Adipocyte (in vitro differentiated cells): ENCODE measurements at places on chromosomes 3 and 15.

- DNase-seq: no peak
These were observed 60.0 kb downstream of the CCK start for GRCh38 chr3:42205800-42206514.

DNA sequence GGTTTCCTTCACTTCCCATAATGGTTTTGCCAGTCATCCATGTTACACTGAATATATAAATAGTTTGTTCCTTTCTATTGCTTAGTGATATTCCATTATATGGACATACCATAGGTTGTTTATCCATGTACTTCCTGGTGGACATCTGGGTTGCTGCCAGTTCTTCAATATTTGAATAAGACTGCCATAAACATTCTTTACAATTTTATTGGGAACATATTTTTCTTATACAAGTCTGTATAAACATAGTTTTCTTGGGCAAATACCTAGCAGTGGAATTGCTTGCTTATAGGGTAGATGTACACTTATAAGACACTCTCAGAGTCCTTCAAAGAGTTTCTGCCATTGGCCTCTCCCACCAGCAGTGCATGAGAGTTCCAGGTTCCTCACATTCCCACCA, 231.4 kb downstream of the OPA1 start:
- DNase-seq: no peak

DNA sequence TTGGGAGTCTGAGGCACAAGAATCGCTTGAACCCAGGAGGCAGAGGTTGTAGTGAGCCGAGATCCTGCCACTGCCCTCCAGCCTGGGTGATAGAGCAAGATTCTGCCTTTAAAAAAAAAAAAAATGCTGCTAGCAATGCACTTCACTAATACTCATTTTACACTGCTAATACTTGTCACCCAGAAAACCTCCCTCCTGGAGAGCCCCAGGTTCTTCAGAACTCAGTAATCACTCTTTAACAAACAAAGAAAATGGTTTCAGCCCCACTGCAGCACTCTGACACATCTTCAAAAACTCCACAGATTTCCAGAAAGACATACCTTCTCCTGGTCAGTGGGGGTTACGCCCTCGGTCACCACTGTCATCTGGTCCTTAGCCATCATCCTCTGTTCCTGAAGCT, 366.7 kb downstream of the SHQ1 start:
- DNase-seq: no peak

DNA sequence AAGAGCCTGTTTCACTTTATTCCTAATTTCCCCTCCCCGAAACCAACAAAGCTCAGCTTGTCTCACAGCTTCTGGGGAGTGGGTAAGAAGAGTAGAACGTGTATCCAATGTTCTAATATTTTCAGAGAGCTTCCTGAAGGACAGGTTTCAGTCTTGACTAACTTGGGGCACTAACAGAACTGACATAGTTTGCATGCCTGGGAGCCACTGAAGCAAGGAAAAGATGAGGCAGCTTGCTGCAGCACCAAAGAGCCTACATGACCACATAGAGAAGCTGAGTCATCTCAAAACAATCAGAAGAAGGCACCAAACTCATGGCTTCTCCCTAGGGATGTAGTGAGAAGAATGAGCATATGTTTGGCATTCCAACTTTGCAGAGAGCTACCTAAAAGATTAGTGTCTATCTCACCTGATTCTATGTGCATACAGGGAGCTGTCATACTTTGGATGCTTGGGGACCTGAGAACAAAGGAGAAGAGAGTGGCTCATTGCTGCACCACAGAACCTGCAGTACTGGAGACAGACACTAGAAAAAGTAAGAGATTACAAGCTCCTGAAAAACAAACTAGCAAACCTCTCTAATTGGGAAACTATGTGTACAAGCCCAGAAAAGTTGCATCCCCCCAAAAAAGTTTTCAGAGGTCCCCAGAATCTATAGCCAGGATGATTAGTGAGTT, 86.9 kb downstream of the DCLK3 start:
- DNase-seq: peak; percentile 74

GRCh38 chr15:67564968-67565345, 22.5 kb downstream of the MAP2K5 start:
- no peak for DNase-seq

DNA sequence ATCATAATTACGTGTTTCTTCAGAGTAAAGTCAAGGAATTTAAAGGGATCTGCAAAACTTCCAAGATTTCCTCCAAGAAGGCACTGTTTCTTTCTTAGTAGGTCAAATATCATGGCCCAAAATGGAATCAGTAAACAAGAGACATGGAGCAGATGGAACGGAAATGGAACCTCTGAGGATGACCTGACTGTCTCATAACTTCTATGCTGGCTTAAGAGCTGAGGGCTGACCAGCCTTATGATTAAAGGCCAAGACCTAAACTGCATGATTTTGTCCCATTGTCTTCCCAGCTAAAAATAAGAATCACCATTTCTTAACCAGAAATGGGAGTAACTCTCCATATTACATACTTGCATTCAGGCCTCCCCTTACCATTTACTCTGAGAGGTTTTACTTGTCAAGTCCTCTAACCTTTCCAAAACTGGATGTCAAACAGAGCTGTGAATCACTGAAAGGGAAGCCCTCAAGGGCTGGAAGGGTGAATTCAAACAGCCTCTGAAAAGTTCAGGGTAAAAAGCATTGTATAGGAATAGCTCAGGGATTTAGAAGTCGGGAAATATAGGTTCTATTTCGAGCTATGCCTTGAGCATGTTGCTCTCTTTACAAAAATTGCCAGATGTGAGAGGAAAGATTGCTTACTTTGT, 103.7 kb downstream of the MEIS2 start:
- no peak for DNase-seq

DNA sequence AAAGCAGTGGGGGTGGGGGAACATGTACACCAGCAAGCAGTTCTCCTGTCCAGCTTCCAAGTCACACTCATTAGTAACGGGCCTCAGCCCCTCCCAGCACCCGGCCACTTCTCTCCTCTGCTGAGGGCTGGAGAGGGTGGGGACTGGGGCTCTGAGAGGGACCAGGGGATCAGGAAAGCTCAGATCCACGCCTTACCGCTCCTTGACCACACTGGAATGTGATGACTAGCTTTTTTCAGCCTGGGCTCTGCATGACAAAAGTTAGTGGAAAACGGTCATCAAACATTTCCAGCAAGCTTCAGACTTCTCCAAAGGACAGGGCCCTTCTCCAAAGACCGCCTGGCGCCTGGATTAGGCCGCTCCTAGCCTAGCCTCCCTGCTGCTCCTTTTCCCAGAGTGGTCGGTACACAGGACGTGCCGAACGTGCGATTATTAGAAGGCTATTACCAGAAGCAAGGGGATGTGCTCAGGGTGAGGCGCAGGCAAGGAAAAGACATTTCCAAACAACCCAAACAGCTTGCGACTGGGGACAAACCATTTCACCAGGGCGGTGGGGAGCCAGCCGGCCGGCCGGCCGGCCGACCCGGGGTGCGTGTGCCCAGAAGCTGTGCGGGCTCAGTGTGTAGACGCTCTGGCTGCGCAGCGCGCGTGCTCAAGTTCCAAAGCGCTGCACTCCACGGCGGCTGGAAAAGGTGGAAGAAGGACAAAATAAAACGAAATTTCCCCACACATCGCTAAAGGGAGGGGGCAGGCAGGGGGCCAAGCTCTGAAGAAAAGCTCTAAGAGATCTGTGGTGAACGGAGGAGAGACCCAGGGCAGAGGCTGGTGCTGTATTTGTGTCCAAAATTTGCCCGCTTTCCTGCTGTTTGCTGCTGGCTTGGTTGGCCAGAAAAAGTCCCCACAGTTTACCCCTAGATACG, 51.0 kb upstream of the SSR3 start:
- peak; percentile 86 for DNase-seq

- DNase-seq: peak; percentile 66
These were observed 140.5 kb upstream of the TBL1XR1 start for GRCh38 chr3:177337541-177338331.

GRCh38 chr3:162029736-162030135, 533.1 kb downstream of the OTOL1 start:
- DNase-seq: no peak

DNA sequence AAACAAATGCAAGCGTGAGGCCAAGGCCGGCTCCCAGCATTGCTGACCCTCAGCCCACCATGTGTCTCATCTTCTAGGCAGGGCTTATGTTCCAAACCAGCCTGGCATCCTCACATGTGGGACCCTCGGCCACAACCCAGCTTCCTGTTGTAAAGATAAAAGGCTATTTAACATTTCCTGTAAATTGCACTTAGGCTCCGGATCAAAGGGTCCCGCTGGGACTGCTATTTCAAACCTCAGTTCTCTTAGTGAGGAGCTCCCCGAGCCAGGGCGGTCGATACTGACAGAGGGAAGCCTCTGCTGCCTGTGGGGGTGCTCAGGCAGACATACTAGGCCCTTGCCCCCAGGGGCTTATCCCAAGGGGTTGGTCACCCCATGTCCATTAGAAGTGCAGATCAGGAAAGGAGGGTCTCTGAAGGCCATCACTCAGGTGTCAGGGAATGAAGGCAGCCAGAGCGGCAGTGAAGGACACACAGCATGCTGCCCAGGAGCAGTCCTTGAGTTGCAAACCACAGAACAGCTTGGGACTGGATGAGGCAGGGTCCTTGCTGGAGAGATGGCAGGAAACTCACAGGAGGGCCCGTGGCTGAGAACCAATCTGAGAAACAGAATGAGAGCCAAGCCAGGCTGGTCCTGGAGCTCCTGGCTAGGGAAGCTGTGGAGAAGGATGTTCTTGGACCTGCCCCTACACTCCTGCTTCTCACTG, 239.9 kb downstream of the TLE3 start:
- DNase-seq: no peak

GRCh38 chr3:119580067-119580760, 922 bp downstream of the ADPRH start:
- no peak for DNase-seq

DNA sequence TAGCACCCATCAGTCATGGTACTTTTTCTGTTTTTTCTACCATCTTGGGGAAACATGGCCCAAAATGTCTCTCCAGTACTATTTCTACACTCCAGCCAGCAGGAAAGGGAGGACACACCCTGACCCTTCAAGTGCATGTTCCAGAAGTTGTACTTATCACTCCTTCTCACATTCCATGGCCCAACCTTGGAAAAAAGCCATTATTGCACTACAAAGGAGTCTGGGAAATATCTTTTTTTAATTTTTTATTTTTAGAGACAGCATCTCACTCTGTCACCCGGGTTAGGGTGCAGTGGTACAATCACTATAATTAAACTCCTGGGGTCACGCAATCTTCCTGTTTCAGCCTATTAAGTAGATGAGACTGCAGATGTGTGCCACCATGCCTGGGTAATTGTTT, 100.0 kb upstream of the PPP2R3A start:
- DNase-seq: peak; percentile 1

DNA sequence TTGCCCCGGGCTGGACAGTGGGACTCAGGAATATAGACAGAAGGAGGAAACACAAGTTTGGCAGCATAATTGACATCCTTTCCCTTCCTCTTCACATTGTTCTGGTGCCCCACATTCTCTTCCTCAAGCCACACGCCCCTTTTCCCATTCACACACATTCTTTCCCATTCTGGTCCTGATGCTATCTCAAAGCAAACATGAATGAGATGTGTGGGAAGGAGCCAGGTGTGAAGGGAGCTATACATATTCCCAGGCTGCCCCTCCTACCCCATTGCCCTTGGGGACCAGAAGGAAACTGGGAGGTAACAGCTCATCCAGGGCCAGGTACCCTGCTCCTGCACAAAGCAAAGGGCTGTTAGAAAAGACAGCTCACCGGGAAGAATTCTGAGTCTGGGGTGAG, 23.4 kb upstream of the CLK3 start:
- DNase-seq: no peak

DNA sequence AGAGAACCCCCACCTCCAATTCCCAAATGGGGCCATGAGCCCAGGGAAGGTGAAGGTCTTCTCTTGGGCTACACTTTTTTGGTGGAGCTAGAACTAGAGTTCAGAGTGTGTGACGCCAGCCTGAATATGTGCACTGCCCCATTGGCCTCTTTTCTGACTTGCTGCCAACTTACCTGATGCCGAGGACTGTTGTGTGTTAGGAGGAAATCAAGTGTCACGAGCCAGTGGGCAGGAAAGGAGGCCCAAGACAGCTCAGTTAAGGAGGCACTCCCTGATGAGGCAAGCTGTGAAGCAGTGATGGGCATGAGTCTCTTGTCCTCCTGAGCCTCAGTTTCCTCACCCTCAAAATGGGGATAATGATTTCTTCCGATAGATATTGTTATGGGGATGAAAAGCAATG, 107.8 kb downstream of the ANP32A start:
- no peak for DNase-seq

DNA sequence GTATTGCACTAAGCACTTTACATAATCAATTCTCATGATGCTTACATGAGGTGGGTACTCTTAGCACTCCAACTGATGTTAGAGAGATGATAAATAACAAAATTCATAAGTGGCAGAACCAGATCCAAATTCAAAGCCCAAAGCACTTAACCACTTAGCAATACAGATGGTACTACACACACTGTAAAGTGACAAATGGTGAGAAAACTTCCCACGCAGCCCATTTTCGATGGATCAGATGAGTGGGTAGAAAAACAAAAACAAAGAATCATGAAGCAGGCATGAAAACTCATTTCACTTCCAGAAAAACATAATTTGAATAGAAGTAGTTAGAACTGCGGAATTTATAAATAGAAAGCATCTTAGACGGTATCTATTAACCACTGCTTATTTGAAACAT, 66.2 kb downstream of the FRMD4B start:
- no peak for DNase-seq

DNA sequence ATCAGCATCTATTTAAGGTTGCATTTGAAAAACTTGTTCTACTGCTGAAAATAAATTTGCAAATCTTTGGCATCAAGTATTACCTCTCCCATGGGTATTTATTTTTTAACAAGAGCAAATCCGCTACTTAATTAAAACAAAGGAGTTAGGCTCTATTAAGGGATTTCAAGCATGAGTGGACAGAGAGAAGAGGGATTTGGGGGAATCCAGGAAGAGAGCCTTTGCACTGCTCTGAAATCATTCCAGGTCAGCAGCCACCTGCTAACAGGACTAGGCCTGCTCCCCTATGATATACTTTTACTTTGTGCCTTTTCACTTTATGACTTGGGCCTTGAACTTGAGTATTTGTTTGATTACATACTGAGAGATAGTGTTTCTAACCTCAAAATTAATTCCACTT, 57.1 kb downstream of the IQCH start:
- DNase-seq: no peak

DNA sequence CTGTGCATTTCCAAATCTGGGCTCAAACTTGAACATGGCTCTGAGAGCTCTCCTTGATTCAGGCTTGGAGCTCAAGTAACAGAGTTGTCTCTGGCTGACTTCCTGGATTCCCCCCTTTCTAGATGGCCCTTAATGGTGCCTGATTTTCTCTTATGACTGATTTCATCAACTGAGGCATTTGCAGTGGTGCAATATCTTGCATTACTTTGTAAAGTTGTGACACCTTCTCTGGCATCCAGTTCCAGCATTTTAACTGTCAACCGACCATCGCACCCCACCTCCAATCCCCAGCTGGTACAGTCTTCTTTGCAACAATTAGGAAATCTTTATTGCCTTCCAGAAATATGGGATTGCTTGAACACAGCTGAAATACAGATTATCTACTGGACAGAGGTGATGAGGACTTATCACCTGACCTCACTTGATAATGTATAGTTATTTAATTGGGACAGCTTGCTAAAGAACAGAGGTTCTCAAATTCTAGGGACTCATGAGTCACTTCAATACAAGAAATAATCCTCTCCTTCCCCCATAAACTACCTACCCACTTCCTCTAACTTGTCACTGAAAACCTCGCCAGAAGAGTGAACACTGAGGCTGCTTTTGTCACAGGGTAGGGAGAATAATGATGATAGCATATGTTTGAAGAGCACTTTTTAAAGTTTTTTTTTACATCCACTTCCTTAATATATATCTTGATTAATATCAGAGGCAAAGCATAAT, 41.8 kb downstream of the FILIP1L start:
- DNase-seq: peak; percentile 52
